ENCODE measurements at places on chromosomes 2 and 18. TPM values are rescaled to one million over a fixed set of nuclear protein-coding genes. Genes with fewer than 3 reads are reported as not detected.

The GAD1 gene
- 0.50 TPM for total RNA-seq

DNA sequence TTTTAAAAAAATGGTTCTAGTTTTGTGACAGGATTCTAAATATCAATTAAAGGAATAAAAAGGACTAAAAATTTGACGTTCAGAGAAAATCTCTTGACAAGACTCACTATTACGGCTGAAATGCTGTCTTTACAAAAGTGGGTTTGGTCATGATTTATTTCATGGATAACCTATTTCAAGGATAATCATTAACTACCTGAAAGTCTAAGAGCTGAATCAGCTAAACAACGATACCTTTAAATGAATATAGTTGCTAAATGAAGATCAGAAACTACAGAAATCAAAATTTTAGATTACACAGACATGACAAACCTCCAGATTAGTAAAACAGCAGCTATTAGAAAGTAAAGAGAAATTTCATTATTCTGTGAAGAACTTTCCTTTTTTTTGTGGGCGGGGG lies 35.7 kb downstream of the RTTN start:
- H3K27ac ChIP-seq, result no peak overlapping the region
- no peaks in the 10 kb centered on the region for H3K4me1 ChIP-seq
- H3K4me3 ChIP-seq, result no peak overlapping the region
- DNase-seq, result no peak
- no peaks in the 10 kb centered on the region for H3K27me3 ChIP-seq

The ATP6V1C2 gene
- total RNA-seq, result 0.32 TPM

DNA sequence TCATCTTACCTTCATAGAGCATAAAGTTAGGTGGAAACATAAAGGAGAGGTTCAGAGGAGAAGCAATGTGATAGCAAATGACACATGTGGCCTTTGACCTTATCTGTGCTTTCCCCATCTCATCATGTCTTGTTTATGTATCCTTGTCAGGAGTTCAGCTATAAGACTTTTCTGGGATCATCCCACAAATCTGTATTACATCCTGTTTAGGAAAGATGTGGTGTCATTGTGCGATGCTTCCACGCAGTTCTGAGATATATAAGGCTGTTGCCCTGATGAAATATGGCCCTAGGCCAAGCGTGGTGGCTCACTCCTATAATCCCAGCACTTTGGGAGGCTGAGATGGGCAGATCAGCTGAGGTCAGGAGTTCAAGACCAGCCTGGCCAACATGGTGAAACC lies 15.5 kb upstream of the MGAT5 start:
- H3K27me3 ChIP-seq, result no peaks in the 10 kb centered on the region
- H3K36me3 ChIP-seq, result no peaks in the 10 kb centered on the region
- DNase-seq, result no peak

Data from hepatocyte (in vitro differentiated cells).